ENCODE measurements at places on chromosomes 4 and X.

- DNase-seq = no peak
Measured at GRCh38 chr4:161907590-161907955, 256.2 kb downstream of the FSTL5 start.

DNA sequence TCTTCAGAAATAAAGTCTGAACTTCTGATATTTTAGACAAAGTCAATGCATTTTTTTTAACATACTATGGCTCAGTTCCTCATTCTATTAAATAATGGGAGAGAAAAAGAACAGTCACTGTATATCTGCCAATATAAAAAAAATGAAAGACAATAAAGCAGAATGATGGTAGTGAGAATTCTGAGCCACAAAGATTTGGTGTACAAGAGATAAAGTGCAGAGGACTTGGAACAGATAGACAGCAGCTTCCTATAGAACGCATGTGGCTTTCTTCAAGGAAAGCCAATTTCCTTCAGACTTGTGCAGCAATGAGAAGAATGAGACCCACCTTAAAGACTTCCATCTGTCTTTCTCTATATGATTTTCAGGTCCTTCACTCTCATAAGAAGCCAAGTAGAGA lies 39.7 kb downstream of the RASGEF1B start:
- DNase-seq = no peak

DNA sequence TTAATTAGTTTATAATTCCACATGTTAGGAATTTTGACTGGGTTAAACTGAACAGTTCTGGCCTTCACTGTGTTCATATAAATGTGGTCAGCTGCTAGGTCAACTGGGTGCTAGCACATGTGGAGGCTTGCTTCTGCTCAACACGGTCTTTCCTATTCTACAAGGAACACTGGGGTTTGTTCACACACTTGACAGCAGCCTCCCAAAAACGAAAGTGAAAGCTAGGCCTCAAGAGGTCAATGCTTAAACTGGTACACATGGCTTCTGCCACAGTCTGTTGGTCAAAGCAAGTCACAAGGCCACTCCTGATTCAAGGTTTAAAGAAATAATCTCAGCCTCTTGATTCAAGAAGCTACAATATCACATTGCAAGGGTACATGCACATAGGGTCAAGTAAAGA lies 126.5 kb downstream of the QDPR start:
- no peak for DNase-seq

DNA sequence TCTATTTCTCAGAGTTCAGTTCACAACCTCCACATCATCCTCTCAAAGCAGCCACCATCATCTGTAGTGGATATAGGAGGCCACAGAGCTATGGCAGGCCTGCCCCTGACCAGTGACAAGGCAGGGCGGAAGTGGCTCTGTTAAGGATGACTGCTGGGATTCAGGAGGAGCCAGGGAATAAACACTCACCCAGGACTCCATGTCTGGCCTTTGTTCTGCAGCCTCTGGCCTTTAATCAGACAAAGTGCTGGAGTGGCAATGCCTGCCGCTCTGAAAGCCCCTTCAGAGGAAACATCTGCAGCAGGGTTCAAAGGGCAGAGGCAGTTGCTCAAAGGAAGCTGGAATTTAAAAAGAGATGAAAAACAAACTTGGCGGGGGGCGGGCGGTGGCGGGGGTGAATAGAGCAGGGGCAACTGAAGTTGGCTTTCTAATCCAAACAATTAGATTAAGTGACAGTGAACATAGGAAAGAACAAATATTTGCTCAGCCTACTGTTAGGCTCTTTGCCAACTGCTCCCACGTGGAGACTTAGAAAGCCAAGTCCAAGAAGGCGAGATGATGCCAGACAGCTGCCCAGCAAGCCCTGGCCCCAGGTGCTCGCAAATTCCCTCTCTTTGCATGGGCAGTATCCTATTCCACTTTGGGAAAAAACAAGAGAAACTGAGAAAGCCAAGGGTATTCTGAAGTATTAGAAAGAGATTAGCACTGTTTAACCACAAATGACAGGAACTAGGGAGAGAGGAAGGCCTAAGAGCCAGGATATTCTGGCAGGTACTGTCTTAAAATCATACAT lies 5.5 kb downstream of the MPP1 start:
- DNase-seq = no peak

DNA sequence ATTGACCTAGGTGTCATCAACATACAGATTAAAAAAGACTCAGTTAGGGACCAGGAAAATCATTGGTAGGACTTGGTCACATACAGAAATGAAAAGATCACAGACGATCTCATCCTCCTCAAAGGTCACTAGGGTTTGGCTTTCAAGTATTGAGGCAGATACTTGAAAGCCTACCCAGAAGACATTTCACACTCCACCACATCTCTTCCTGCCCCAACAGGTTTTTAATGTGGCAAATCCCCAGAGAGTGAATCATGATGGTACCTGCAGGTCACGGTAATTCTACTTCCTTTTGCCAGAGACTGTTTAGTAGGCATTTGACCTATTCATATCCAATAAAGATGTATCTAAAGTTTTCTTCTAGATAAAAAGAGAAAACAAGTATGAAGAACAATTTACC lies 44.1 kb downstream of the INPP4B start:
- DNase-seq = no peak

- no peak for DNase-seq
Measured at GRCh38 chr4:13700021-13700857, 72.7 kb upstream of the BOD1L1 start.

- DNase-seq = no peak
Measured at GRCh38 chr4:143270256-143270838, 66.3 kb upstream of the GAB1 start.
